ENCODE measurements at places on chromosomes 2 and 18. TPM values are rescaled to one million over a fixed set of nuclear protein-coding genes. Genes with fewer than 3 reads are reported as not detected.

The AKAIN1 gene
- total RNA-seq: not detected

The LRP2 gene
- total RNA-seq: not detected

The TMEM198 gene
- total RNA-seq: 5.8 TPM

The LIMS3 gene
- 3.9 TPM for total RNA-seq

The L3MBTL4 gene
- not detected for total RNA-seq

The LIPG gene
- 0.25 TPM for total RNA-seq

DNA sequence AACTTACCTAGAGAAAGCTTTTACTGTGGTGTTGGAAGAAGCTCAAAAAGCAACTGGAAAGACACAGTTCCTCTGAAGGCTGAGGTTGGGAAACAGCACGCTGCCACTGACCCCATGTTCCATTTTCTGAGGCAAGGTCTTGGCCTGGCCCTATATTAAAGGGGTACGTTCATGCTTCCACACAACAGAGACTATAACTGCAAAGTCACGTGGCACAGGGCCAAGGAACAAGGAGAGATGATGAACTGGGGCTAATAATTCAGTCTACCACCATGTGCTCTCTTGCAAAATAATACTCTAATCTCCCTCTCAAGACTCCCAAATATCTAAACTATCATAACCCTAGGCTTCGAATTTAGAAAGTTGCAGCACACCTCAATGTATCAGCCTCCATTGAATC, 381.6 kb downstream of the DSEL start:
- no peak for DNase-seq

All from GM23248 (cell line).